ENCODE measurements at places on chromosomes 3 and 15.

DNA sequence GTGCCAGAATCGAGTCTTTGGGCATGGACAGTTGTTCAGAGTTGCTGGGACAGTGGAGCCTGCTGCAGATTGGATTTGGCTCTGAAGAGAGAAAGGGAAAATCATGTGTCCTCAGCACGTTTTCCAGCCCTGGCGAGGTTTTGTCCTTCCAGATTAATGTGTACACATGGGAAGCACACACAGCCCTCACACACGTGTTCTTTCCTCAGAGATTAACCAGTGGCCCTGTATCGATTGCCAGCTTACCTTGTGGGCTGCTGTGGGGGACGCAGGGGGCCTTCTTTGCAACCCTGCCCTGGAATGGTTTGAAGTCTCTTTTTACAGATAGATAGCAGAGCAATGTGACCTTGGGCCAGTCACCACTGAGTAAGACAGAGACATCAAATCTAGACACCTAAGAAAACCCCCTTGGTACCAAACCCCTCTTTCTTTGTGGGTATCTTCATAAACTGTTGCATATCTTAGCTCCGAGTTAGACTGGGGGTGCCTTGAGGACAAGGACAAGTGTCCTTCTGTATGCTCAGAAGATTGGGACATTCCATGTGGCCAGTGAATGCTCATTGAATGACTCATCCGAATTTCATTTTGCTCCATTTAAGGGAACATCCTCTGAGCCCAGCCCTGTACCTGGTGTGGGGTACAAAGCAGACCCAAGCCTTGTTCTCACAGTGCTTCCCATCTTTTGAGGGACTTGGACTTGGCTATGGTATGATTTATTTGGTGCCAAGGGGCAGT is 48.0 kb downstream of the SMAD6 start:
- DNase-seq, result no peak

GRCh38 chr3:138941259-138941885 is 5.6 kb downstream of the FOXL2 start:
- DNase-seq, result no peak

DNA sequence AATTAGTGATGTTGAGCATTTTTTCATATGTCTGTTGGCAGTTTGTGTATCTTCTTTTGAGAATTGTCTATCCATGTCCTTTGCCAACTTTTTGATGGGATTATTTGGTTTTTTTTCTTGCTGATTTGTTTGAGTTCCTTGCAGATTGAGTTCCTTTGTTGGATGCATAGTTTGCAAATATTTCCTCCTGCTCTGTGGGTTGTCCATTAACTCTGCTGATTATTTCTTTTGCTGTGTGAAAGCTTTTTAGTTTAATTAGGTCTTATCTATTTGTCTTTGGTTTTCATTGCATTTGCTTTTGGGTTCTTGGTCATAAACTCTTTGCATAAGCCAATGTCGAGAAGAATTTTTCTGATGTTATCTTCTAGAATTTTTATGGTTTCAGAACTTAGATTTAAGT is 414.6 kb downstream of the EPHA6 start:
- DNase-seq, result no peak

DNA sequence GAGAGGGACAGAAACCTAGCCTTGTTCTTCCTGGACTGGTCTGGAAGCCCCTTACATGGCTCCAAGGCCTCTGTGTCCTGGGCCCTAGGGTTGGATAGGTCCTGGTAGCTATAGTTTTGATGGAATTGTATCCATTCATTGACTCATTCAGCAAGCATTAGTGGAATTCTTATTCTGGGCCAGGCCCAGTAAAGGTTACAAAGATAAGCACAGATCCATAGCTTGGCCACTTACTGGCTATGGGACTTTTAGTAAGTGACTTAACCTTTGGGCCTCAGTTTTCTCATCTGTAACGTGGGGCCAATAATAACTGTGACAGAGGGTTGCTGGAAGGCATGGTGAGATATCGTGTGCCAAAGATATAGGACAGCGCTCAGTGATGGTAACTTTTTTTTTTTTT is 13.6 kb upstream of the DAG1 start:
- no peak for DNase-seq

DNA sequence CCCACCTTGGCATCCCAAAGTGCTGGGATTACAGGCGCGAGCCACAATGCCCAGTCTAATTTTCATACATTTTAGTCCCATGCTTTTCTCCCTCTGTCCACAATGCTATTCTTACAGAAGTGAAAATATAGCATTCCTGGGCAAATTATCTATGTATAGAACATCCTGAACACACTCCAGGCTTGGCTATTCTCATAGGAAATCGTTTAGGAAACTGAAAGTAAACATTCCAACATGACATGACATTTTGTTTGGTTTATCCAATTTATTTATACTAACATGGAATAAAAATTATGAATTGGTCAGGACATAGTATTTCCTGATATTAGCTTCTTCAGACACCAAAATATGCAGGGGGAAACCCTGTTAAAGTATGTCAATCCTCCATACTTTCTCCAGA is 52.6 kb downstream of the SYNM start:
- no peak for DNase-seq

All from DMS153 (cell line).